Activated T-cell treated with anti-CD3 and anti-CD28 coated beads, Interleukin-2, amount 50 U/mL, for 1 hour (primary cell): ENCODE measurements at places on chromosomes 6 and 20.

DNA sequence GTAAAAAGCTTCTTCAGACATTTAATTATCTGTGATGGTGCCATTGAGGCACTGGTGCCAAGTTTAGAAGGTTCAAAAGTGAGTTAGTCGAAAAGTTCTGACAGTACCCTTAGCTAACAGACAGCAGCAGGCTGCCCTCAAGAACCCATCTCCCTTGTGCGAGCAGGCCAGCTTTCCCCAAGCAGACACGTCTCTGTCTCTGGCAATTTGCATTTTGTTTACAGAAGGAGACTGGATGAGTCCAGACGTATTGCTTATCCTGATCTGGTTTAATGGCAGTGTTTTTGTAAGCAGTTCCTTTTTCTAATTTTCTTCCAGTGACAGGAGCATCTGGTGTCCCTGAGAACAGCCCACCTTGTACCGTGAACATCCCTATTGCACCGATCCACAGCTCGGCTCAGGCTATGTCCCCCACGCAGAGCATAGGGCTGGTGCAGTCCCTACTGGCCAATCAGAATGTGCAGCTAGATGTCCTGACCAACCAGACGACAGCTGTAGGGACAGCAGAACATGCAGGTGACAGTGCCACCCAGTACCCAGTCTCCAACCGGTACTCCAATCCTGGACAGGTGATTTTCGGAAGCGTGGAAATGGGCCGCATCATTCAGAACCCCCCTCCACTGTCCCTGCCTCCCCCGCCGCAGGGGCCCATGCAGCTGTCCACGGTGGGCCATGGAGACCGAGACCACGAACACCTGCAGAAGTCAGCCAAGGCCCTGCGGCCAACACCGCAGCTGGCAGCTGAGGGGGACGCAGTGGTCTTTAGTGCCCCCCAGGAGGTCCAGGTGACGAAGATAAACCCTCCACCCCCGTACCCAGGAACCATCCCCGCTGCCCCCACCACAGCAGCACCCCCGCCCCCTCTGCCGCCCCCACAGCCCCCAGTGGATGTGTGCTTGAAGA, 58.3 kb upstream of the TMEM181 start:
- DNase-seq = no peak

GRCh38 chr6:169363590-169363989, 109.9 kb upstream of the THBS2 start:
- DNase-seq = no peak

DNA sequence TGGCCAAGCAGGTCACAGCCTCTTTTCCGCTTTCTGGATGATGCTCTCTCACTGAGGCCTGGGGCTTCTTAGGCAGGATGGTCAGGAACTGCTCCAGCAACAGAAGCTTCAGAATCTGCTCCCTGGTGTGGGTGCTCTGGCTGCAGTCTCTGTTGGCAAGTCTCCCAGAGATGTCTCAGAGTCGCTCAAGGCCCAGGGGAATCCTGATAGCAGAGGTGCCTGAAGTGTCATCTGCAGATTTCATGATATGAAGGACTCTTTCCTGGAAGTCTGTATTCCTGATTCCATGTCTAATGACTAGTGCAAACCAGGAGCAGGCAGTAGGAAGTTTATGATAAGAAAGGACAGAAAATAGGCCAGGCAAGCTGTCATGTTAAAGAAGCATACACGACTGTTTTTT, 20.3 kb downstream of the ZSCAN31 start:
- DNase-seq = no peak

DNA sequence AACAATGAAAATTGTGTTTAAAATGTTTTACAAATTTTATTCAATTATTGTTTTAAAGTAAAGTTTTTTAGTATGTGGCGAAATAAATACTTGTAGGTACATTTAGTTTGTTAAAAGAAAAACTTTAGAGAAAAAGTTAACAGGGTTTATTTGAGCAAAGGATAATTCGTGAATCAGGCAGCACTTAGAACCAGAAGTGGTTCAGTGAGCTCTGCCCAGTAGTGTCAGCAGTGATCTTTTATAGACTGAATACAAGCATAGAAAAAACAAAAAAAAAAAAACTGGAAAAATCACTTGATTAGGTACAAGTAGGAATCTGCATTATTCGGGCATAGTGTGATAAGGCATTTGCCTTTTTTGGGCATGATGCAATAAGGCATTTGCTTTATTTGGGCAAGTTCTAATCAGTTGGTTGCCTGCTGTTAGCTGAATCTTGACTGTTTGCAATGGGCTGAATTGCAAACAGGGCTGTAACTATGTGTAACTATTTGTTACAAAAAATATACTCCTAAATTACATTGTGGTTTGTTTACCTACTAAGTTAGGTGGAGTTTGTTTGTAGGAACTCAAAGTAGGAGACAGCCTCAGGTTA, 122.9 kb upstream of the MMS22L start:
- DNase-seq = no peak

GRCh38 chr6:127686084-127686483, 109.1 kb downstream of the C6orf58 start:
- no peak for DNase-seq

- no peak for DNase-seq
These were observed 117.2 kb downstream of the SYCP2 start for GRCh38 chr20:59816146-59816738.
